ENCODE measurements at places on chromosomes 1 and 21. TPM values are rescaled to one million over a fixed set of nuclear protein-coding genes. Genes with fewer than 3 reads are reported as not detected.

The PRDM16 gene
- 20.7 TPM for total RNA-seq

The METTL25B gene
- total RNA-seq: 11.6 TPM

The LPAR3 gene
- total RNA-seq: not detected

The DNAJC28 gene
- 5.0 TPM for total RNA-seq

The B3GALT5 gene
- 1.3 TPM for total RNA-seq

The CYP4A11 gene
- 0.31 TPM for total RNA-seq

The IQGAP3 gene
- total RNA-seq: 5.9 TPM

The FBXO2 gene
- total RNA-seq: 1.9 TPM

The ACTL8 gene
- not detected for total RNA-seq

The ALPL gene
- total RNA-seq: 2.5 TPM

The RBM11 gene
- total RNA-seq: 12.8 TPM

The POTED gene
- not detected for total RNA-seq

The CD160 gene
- not detected for total RNA-seq

The RAP1GAP gene
- 31.6 TPM for total RNA-seq

The TFF2 gene
- total RNA-seq: not detected

The KCNC4 gene
- total RNA-seq: 5.9 TPM

Data from parietal lobe (tissue), 2 donors.